ENCODE measurements at places on chromosomes 16 and 17.

- no peak for DNase-seq
Observed at GRCh38 chr17:80146121-80147034, 550 bp downstream of the EIF4A3 start.

GRCh38 chr16:84279881-84280280 is 14.8 kb upstream of the WFDC1 start:
- DNase-seq = no peak

DNA sequence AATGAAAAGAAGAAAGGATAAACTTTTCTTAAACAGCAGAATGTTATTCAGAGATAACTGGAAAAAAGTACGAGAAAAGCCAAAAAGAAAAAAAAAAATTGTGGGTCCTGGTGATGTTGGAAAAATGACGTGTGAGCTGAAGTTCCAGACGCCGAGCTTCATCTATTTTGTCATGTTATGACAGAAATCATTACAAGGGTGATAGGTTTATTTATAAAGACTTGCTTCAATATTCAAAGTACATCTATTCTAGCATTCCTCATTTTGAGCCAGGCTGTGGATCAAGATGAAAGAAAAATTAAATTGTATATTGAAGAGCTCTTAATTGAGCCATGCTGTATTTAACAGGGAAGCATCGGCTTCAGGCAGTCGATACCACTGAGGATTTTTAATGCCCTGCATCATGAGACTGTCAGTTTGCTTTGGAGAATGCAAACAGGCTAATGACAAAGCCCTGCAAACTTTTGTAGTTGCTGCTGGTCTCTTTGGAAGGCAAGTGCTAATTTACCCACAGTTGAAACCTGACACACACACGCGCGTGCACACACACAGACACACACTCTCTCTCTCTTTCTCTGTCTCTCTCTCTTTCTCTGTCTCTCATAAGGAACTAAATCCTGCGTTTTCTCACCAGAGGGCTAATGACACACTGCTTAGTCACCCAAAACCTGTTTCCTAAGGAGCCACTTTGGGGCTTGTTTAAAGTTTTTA is 110.7 kb downstream of the WWOX start:
- no peak for DNase-seq

- DNase-seq = no peak
Observed at GRCh38 chr16:71807905-71808592, 585 bp downstream of the AP1G1 start.

Data from HFF-Myc (cell line).